Neural progenitor cell (in vitro differentiated cells): ENCODE measurements at places on chromosomes 6 and 20. TPM values are rescaled to one million over a fixed set of nuclear protein-coding genes. Genes with fewer than 3 reads are reported as not detected.
A peak's percentile ranks its signal among the peaks of the same experiment; 100 is the strongest.

ABHD16B gene
- not detected in 2 replicates for total RNA-seq

SLC44A4 gene
- total RNA-seq: 0.32 and 0.93 TPM in 2 replicates

RUNX2 gene
- 0.09 and 0.19 TPM in 2 replicates for total RNA-seq

DNA sequence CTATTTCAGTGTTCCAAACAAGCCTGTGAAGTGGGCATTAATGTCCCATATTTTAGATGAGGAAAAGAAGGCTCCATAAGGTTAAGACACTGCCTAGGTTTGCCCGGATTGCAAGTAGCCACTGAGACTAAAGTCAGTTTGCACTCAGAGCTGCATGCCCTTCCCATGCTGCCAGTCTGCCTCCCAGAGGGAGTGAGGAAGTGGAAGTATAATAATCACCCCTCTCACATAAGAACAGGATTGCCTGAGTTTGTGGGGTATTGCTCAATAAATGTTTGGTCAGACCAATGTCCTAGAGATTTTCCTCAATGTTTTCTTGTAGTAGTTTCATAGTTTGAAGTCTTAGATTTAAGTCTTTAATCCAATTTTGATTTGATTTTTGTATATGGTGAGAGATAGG is 43.9 kb upstream of the CLIC5 start:
- no peaks in the 10 kb centered on the region for H3K36me3 ChIP-seq
- no peak overlapping the region for H3K27ac ChIP-seq
- no peaks in the 10 kb centered on the region for H3K4me1 ChIP-seq
- no peak overlapping the region for H3K4me3 ChIP-seq

DNA sequence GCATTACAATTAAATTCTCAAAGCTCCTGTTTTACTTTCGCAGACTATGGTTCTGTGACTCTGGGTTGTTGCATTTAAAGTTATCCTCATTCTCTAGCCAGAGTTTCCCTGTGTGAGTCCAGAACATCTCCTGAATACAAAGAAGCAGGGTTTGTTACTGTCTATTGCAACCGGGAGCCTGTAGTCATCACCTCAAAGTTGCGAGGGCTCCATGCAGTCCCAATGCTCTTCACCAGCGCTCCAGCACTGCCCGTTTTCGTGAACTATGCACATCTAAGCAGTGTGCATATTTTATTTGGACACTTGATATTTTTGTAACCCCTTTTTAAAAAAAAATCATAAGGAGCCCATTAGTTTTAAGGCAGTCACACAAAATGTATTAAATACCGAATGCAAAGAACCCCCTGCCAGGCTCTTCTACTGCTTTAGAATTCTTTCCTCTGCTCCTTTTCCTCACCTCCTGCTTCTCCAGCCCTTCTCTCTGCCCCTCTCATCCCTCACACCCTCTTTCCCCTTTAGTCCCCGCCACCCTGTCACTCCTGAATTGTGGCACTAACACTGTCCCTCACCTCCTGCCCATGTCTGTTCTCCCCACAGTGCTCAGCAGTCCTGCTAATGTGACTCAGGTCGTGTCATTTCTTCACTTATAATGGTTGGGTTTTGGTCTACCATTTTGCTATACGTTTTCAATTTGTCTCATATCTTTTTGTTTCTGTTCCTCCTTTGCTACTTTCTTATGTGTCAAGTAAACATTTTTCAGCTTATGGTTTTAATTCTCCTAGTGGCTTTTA is 1.1 kb upstream of the HLA-C start:
- peak; percentile 22 for DNase-seq
- H3K27me3 ChIP-seq: peaks cover 18% of the 10 kb centered on the region
- H3K4me1 ChIP-seq: no peaks in the 10 kb centered on the region

DNA sequence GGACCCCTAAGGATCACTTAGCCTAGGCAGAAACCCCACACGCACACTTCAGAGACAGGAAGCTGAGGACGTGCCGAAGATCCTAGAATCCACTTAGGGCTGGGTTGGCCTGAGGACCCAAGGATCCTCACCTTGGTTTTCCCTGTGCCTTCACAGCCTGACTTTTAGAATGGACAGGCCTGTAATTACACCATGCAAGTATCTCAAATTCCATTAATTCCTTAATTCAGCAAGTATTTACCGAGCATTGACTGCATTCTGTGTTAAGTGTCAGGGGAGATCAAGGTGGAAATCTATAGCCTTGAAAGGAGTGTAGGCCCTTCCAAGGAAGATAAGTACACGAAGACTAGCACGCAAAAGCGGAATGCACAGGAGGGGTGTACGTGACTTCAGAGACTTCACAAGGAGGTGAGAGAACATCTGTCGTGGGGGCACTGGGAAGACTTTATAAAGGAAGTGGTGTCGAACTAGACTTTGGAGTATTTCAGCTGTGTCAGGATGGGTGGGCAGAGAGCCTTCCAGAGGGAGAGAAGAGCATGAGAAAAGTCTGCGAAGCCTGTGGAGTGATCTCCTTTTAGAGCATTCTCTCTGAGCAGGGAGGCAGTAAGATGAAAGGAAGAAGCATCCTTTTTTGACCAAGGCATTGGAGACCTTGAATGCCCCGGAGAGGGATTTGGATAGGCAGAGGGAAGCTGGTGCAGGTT is 4.0 kb downstream of the DSP start:
- H3K27ac ChIP-seq: no peak overlapping the region
- no peaks in the 10 kb centered on the region for H3K36me3 ChIP-seq
- DNase-seq: peak; percentile 15

- H3K4me3 ChIP-seq: no peak overlapping the region
- H3K36me3 ChIP-seq: no peaks in the 10 kb centered on the region
- DNase-seq: peak; percentile 22
- H3K27me3 ChIP-seq: no peaks in the 10 kb centered on the region
Measured at GRCh38 chr6:13229205-13230085, 98.9 kb downstream of the TBC1D7 start.

- no peaks in the 10 kb centered on the region for H3K27me3 ChIP-seq
- peaks cover 4% of the 10 kb centered on the region for H3K4me1 ChIP-seq
- peak overlapping the region; percentile 77 for H3K4me3 ChIP-seq
Measured at GRCh38 chr6:28941684-28942448, 18.1 kb upstream of the TRIM27 start.

- no peak overlapping the region for H3K27ac ChIP-seq
- no peaks in the 10 kb centered on the region for H3K36me3 ChIP-seq
- H3K27me3 ChIP-seq: no peaks in the 10 kb centered on the region
Measured at GRCh38 chr6:159646733-159647132, 46.3 kb downstream of the SOD2 start.

- no peaks in the 10 kb centered on the region for H3K4me1 ChIP-seq
- H3K27me3 ChIP-seq: no peaks in the 10 kb centered on the region
- H3K4me3 ChIP-seq: no peak overlapping the region
- no peaks in the 10 kb centered on the region for H3K36me3 ChIP-seq
- no peak overlapping the region for H3K27ac ChIP-seq
Measured at GRCh38 chr6:93701526-93701925, 282.2 kb upstream of the EPHA7 start.

- H3K27ac ChIP-seq: no peak overlapping the region
- DNase-seq: no peak
- no peaks in the 10 kb centered on the region for H3K36me3 ChIP-seq
- no peaks in the 10 kb centered on the region for H3K4me1 ChIP-seq
- no peaks in the 10 kb centered on the region for H3K27me3 ChIP-seq
Measured at GRCh38 chr6:132843316-132844035, 29.1 kb downstream of the RPS12 start.

- no peaks in the 10 kb centered on the region for H3K4me1 ChIP-seq
- H3K4me3 ChIP-seq: no peak overlapping the region
- no peaks in the 10 kb centered on the region for H3K36me3 ChIP-seq
- no peak overlapping the region for H3K27ac ChIP-seq
- H3K27me3 ChIP-seq: no peaks in the 10 kb centered on the region
Measured at GRCh38 chr20:25498280-25498606, 87.1 kb downstream of the NINL start.

DNA sequence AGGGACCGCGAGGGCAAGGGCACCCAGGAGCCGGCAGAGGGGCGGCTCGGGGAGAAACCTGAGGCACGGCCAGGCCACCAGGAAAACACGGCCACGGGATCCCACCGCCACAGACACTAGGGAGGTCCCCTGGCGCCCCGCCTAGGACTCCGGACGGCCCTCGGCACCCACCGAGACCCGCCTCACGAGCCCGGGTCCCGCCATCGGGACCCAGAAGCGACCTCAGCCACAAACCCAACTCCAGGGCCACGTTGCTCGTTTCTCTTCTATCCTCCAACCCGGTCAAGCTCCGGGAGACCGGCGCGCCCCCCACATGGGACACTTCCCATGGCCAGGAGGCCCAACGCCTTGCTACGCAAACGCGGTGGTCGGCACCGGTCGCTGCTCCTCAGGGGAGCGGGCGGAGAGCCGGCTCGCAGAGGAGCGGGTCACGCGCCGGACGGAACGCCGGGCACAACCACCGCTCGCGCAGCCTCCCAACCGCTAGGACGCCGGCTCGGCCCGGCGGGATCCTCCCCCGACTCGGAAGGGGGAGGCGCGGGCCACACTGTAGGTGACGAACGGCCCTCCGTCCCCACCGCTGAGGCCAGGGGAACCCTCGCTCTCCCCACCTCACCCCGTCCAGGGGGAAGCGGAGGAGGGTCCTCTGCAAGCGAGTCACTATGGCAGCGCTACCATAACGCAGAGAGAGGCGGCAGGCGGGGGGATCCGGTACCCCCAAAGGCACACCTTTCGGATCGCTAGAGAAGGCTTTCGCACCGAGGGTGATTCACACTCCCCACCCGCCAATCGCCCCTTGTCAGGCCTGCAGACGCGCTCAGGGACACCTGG is 1514.1 kb upstream of the DEFB115 start:
- H3K27me3 ChIP-seq: no peaks in the 10 kb centered on the region
- H3K36me3 ChIP-seq: no peaks in the 10 kb centered on the region
- H3K4me1 ChIP-seq: no peaks in the 10 kb centered on the region
- no peak overlapping the region for H3K4me3 ChIP-seq
- no peak overlapping the region for H3K27ac ChIP-seq
